ENCODE measurements at places on chromosomes 2 and 18. TPM values are rescaled to one million over a fixed set of nuclear protein-coding genes. Genes with fewer than 3 reads are reported as not detected.

The FRZB gene
- polyA plus RNA-seq = 1.0 TPM

- H3K4me1 ChIP-seq = no peaks in the 10 kb centered on the region
- H3K27ac ChIP-seq = no peak overlapping the region
- no peak for DNase-seq
- no peak overlapping the region for H3K4me3 ChIP-seq
- peaks cover 5% of the 10 kb centered on the region for H3K36me3 ChIP-seq
- no peaks in the 10 kb centered on the region for H3K27me3 ChIP-seq
These were observed 48.5 kb downstream of the ARL6IP6 start for GRCh38 chr2:152766928-152767327.

- H3K4me1 ChIP-seq = no peaks in the 10 kb centered on the region
- no peaks in the 10 kb centered on the region for H3K36me3 ChIP-seq
- no peak overlapping the region for H3K27ac ChIP-seq
- no peak for DNase-seq
- H3K4me3 ChIP-seq = no peak overlapping the region
These were observed 134.5 kb upstream of the CAB39 start for GRCh38 chr2:230578106-230578505.

The ST6GAL2 gene
- polyA plus RNA-seq = 1.0 TPM

The ZNF396 gene
- 0.86 TPM for polyA plus RNA-seq

The ZAP70 gene
- polyA plus RNA-seq = 1.2 TPM

The UXS1 gene
- polyA plus RNA-seq = 10.6 TPM

DNA sequence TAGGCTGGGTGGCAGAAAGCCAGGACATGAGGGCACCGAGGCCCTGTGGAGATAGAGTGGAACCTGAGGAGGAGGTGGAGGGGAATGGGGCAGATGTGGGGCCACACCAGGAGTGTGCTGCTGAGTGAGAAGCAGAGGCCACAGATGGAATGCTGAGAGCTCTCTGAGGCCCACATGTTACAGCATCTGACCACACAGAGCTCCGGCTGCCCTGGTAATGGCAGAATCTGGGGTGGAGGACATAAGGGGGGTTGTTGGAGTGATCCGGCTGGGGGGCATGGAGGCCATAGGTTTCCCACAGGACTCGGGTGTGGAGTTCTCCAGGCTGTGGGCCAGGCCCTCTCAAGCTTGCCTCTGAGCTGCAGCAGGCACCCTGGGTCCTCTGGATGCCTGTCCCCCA is 3.8 kb downstream of the MZT2B start:
- peaks cover 4% of the 10 kb centered on the region for H3K4me1 ChIP-seq
- no peak for DNase-seq
- no peak overlapping the region for H3K27ac ChIP-seq
- H3K4me3 ChIP-seq = no peak overlapping the region
- no peaks in the 10 kb centered on the region for H3K27me3 ChIP-seq

The EHD3 gene
- 7.4 TPM for polyA plus RNA-seq

GRCh38 chr2:20231598-20232026 is 6.7 kb upstream of the SDC1 start:
- no peaks in the 10 kb centered on the region for H3K36me3 ChIP-seq
- H3K27ac ChIP-seq = no peak overlapping the region
- no peaks in the 10 kb centered on the region for H3K4me1 ChIP-seq
- H3K27me3 ChIP-seq = no peaks in the 10 kb centered on the region

DNA sequence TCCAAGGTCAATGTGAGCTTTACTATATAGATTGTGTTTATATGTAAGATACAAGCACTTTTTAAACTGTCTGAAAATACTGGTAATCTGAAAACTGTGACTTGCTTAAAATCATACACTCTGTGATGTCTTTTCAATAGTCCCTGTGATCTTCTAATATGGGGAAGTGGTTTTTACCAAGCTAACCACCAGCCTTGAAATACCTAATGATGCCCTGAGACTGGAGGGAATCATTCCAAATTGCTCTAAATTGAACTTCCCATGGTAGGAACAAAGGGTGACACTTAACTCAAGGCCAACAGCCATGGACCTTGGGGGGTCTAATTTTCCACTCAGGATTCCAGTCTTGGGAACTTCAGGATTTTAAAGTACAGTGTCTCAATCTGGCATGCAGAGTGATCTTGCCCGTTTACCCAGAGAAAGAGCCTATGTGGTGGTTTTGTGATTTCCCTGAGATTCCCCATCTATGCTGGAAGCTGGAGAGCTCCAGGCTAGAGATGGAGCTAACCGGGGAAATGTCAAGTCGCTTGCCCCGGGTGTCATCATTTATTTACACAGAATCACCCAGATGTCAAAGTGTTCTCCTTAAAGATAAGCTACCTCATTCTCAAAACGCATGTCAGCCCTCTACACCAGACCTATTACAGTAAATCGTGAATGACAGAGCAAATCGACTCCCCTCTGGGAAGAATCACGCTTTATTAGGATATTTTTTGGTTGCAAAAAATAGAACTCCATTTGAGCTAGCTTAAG is 198.5 kb downstream of the SP3 start:
- no peak for DNase-seq
- H3K27ac ChIP-seq = no peak overlapping the region
- no peaks in the 10 kb centered on the region for H3K27me3 ChIP-seq
- no peaks in the 10 kb centered on the region for H3K4me1 ChIP-seq

GRCh38 chr2:68901199-68901514 is 30.0 kb upstream of the BMP10 start:
- H3K36me3 ChIP-seq = no peaks in the 10 kb centered on the region
- DNase-seq = no peak
- no peak overlapping the region for H3K27ac ChIP-seq
- no peak overlapping the region for H3K4me3 ChIP-seq

The PROKR1 gene
- polyA plus RNA-seq = not detected

DNA sequence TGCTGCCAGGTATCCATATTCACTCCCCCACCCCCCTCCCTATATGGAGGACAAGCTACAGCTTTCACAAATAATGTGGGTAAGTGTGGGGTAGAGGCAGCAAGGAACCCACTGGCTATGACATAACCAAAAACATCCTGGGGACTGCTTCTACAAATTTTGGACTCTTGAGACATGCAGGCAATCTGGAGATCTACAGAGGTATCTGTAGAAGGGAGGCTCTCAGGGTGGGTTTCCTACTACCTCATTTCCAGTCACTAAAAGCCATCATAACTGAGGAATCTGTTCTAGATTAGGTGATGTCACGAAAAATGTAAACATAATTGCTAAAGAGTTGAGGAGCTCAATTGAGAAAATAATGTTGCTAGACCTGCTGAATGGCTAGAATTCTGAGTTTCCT is 46.8 kb upstream of the WIPF1 start:
- H3K27me3 ChIP-seq = no peaks in the 10 kb centered on the region
- no peak for DNase-seq
- H3K36me3 ChIP-seq = no peaks in the 10 kb centered on the region

The MRPS9 gene
- 18.7 TPM for polyA plus RNA-seq

DNA sequence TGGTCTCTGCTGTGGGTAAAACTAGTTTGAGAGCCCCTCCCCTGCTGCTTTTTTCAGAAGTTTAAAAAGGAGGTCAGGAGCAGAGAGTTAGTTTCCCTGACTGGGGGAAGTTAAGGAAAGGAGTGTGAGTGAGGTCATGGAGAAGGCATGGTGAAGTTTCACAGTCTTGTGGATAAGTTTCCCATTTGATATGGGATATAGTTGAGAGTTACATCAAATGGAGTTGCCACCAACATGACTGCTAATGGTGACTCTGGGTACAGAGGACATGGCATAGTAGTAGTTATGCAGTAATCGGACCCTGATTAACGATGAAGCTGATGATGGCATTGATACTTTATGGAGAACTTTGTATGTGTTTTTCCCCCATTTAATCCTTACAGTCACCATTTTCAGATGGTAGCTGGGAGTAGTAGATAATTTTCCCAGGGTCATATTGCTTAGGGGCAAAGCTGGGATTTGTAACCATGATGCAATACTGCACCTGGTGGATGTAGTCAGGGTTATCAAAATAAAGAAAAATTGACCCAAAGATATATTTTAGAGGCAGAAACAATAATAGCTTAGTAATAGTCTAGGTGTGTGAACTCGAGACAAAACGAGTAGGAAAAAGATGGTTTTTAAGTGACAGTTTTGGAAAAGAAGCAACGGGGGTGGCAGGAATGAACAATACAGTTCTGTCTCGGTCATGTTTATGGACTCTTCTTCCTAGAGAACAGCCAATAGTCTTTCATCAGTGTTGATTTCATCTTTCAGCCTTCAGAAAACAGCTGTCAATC is 74.6 kb downstream of the FMNL2 start:
- no peaks in the 10 kb centered on the region for H3K4me1 ChIP-seq
- H3K27me3 ChIP-seq = no peaks in the 10 kb centered on the region
- H3K36me3 ChIP-seq = no peaks in the 10 kb centered on the region

Measured in liver (tissue), 10 donors.